ENCODE measurements at places on chromosomes 6 and 20.

DNA sequence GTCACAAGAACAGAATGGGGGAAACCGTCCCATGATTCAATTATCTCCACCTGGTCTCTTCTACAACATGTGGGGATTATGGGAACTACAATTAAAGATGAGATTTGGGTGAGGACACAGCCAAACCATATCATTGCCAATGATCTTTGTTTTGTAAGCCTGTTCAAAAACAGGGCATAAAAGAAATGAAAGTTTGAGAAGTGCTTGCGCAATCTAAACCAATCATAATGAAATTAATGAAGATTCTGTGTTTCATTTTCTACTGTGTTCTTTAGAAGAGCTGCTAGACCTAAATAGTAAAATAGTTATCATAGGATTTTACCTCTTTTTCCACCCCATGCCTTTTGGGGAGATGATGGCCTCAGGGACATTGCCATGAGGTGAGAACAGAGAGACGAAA lies 761.3 kb downstream of the HDGFL1 start:
- no peak for DNase-seq

DNA sequence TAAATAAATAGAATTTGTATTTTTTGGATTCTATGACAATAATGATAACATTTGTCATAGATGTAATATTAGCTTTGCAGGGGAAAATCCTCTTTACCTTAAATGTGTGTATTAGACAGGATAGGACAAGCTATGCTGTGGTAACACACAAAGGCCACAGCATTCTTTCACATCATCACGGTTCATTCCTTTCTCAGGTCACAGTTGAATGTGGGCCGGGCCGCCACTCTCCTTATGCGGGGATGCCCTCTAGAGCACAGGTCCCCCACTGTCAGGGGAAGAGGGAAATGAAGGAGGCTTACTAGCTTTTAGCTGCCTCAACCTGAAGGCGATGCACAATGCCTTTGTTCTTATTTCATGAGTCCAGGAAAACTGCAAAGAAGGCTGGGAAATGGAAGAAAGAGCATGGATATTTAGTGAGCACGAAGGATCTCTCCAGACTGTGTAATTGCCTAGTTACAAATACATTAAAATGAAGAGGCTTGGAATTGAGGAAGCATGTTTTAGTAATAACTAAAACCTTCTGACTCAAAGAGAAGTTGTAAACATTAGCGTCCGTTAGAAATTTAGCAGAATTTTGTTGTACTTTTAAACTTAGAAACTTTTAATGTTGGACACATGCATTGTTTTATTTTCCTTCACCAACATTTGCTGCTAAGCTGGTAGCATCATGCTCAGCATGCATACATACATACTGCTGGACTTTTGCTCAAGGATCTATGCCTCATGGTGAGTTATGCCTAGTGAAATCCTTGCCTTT lies 248.9 kb upstream of the FOXQ1 start:
- DNase-seq, result no peak

- no peak for DNase-seq
Measured at GRCh38 chr6:145483191-145483996, 251.9 kb downstream of the EPM2A start.

DNA sequence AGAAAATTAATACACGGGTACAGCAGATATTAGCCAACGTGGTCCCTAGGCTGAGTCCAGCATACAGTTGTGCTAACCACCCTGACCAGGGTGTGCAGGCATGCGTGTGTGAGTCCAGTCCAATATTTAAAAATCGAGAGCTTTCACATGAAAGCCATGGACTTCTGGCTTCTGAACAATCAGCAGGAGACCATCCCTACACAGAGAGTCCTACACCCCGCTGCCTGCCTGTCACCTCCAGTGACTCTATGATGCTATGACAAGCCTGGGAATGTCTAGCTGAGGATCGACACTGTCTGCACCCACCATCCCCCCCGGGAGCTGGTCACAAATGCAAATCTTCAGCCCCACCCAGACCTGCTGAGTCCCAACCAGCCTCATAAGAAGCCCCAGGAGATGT lies 7.9 kb downstream of the ACSS1 start:
- no peak for DNase-seq

DNA sequence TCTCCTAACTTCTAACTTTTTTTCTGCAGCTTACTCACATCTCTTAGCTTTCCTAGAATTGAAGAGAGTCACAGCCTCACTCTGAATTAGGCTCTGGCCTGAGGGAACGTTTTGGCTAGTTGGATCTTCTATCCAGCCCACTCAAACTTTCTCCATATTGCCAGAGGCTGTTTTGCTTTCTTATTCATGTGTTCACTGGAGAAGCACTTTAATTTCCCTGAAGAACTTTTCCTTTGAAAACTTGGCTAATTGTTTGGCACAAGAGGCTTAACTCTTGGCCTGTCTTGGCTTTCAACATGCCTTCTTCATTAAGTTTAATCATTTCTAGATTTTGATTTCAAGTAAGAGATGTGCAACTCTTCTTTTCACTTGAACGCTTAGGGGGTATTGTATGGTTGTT lies 138.2 kb upstream of the PLCB4 start:
- no peak for DNase-seq

GRCh38 chr6:10849901-10850300 lies 11.6 kb upstream of the MAK start:
- no peak for DNase-seq

DNA sequence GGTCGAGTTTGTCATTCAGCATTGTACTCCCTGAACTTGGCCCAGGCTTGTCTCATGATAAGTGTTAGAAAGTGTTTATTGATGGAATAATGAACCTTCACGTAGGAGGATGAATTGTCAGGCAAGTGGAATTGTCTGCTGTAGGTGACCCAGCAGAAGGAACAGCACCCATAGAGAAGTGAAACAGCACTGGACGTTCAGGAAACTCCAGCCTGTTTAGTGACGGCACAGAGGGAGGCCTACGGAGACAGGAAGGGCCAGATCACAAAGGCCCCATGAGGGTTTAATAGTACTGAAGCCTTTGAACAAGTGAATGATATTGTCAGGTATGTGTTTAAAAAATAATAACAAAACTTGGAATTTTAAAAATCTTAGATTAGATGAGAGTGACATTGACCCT lies 2.9 kb downstream of the STX11 start:
- peak; percentile 62 for DNase-seq
